ENCODE measurements at places on chromosomes 4 and X.

DNA sequence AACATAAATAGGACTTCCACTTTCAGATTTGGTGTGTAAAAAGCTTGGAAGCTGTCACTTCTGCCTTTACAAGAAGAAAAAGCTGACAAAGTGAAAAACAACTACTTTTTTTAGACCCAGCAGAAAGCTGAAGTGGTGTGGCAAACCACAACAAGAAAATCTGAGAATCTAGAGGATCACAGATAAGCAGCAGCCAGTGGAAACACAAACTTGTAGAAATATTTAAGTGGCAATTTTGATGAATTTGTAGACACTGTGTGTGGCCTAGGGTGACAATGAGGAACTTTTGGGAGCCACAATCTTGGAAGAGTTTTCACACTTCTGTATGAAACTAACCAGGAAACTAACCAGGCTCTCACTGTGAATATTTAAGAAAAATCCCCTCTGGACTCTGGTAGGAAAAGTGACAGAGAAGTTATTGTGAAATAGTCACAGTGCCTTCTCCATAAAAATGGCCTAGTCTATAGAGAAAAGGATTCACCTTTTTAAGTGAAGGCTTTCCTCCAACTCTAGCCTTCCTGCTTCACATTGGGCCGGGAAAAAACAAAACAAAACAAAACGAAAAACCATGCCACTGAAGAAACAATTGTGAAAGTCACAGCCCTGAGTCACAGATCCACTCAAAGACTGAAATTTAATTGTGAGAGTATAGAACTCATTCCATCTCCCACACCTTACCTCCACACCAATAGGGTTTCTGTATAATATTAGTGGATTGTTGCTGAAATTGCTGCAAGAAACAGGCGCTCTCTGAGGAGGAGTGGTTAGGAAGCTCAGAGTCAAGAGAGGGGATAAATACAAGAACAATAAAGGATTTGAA lies 26.7 kb upstream of the GUCY1A1 start:
- DNase-seq, result no peak

DNA sequence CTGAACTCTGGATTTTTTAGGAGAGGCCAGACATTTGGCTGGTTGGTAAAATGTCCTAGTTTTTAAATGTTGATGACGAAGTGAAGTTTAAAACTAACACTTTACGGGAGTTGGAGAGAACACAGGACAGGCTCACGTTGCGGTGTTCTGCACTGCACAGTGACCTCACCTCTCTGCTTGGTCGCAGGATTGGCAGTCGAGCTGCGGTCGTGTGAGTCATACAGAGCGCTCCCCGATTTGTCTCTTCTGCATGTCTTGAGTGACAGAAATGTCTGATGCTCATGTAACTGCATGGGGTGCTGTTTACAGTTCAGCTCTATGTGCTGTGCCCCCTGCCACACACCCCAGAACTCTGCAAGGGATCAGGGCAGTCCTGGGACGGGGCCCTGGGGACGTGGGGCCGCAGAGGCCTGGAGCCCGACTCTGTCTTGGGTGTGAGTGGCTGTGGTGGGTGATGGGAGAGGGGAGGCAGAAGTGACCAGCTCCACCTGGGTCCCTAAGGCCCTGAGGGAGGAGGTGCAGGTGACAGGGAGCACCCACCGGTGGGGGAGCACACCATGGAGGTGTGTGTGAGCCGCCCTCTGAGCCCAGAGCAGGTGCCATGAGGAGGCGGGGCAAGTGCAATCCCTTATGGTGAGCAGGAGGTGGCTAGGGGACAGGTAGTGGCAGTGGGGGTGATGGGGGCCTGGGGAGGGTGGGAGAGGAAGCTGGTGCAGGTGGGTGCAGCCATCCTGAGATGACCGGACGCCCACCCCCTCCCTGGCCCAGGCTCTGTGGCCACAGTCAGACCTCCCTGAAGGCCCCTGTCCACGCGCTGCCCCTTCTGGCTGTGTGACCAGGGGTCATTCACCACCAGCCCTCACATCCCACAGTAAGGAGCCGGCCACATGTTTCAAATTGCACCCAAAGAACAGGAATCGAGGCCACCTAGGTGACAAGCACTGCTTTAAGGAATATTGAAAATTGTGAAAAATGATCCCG lies 77.9 kb upstream of the ADRA2C start:
- no peak for DNase-seq

DNA sequence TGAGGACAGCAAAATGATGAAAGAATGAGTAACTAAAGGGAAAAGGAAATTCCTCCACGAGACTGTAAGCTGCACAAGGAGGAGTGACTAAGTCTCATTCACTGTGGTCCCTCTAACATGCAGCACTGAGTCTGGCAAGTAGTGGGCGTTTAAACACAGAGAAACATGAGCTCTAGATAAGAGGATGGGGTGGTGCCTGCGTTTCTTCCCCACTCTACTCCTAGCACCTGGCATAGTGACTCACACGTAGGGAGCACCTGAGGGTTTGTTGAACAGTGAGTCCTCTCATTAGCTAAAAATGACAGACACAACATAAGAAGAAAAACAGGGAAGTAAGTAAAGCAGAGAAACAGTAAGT lies 105.8 kb upstream of the CBR4 start:
- no peak for DNase-seq

DNA sequence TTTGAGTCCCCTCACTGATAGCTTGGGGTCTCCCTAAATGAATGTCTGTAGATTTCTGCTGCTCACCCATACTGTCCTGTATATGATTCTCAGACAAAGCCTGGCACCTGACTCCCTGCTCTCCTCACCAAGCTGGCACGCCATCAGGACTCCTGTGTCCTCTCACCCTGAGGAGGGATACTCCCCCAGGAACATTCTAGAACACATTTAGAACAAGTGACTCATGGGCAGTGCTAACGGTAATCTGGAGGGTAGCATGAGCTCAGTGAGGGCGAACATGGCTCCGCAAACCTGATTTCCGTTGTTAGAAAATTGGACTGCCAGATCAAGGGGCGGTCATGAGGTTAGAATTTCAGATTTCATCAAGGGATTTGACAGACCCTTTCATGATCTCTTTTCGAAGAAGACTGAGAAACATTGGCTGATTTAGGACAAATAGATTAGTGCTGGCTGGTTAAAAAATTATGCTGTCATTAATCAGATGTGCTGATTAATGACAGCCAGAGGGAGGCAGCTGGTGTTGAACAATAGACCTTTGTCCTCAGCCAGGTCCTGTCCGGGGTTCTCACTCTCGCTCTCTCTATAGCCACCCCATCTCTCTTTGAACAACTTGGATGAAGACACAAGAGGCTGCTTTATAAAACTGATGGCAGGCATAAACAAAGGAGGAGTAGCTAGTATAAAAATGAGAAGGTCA lies 244.3 kb downstream of the PTTG2 start:
- no peak for DNase-seq

GRCh38 chr4:114296126-114296525 lies 302.5 kb upstream of the UGT8 start:
- DNase-seq, result no peak

GRCh38 chr4:176298664-176299063 lies 21.1 kb upstream of the SPCS3 start:
- no peak for DNase-seq
